Activated T-cell treated with anti-CD3 and anti-CD28 coated beads, Interleukin-2, amount 50 U/mL, for 4 hours (primary cell): ENCODE measurements at places on chromosomes 11 and 22. TPM values are rescaled to one million over a fixed set of nuclear protein-coding genes. Genes with fewer than 3 reads are reported as not detected.

RTN4R gene
- 0.89 TPM for total RNA-seq

TBX10 gene
- not detected for total RNA-seq

SEPTIN5 gene
- 1.1 TPM for total RNA-seq

SLC22A6 gene
- not detected for total RNA-seq

NFAM1 gene
- total RNA-seq, result 0.11 TPM

AMBRA1 gene
- 36.1 TPM for total RNA-seq

KRTAP5-7 gene
- not detected for total RNA-seq

OR5A1 gene
- total RNA-seq, result not detected

ELFN2 gene
- 0.33 TPM for total RNA-seq

ZNF143 gene
- 35.2 TPM for total RNA-seq

CELSR1 gene
- 0.22 TPM for total RNA-seq

NAALADL1 gene
- 8.2 TPM for total RNA-seq

HIPK3 gene
- 34.6 TPM for total RNA-seq

OSBP gene
- total RNA-seq, result 32.5 TPM

RGL4 gene
- 3.3 TPM for total RNA-seq

CCDC134 gene
- 18.4 TPM for total RNA-seq

GRCh38 chr22:23789638-23790037, 2.9 kb downstream of the SMARCB1 start:
- no peak for DNase-seq

DNA sequence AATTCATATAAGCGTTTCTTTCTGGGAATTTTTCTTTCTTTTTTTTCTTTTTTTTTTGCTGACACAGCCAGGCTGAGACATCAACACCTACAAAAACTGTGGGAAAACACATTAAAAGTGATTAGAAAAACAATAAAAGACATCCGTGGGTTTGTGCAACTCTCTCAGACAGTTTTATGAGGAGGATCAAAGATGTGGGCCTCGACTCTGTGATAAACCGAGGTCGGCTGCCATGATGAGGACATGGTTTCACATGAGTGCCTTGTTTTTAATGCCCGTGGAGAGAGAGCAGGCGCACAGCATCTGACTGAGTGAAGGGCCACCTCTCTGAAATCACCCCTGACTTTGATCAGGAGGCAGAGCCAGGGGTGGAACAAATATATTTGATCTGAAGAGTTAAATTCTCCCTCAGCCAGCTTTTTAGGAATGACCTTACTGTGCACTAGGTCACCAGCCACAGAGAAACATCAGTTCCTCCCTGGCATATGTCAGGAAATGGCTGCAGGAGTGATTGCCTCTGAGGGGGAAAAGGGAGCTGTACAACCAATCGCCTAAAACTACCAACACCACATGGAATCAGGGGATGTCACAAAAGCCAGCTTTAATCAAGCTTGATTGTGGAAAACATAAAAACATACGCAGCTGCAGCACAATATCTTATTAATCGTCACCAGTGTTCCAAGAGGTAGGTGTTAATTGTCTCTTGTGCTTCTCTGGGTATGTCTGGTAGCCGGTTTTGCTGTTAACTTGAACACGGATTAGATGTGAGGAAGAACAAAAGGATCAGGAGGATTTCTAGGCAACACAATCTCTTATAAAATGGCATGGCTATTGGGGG, 164.7 kb downstream of the MAML2 start:
- DNase-seq, result no peak

- DNase-seq, result no peak
Observed at GRCh38 chr11:88310246-88310645, 27.3 kb downstream of the CTSC start.

GRCh38 chr11:76313271-76313670, 67.7 kb downstream of the THAP12 start:
- DNase-seq, result no peak

DNA sequence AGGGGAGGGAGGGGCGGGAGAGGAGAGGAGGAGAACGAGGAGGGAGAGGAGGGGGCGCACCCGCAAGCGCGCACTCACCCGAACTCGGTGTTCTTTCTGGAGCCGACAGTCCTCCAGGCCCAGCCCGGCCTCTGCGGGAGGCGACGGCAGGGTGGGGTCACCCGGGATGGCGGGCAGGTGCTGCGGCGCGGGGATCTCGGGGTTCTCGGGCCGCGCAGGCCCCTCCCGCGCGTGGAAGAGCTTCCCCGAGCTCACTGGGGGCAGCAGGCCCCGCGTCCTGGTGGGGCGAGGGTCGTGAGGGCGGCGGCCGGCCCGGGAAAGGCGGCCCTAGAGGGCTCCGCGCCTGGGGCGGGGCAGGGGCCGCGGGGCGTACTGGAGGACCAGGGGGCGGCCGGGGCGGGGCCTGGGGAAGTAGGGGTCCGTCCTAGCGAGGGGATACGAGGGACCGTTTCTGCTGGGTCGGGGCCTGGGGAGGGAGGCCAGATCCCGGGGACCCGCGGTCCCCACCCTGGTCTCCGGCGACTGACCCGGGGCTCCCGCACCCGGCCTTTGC, 5.2 kb downstream of the LMNTD2 start:
- DNase-seq, result no peak

DNA sequence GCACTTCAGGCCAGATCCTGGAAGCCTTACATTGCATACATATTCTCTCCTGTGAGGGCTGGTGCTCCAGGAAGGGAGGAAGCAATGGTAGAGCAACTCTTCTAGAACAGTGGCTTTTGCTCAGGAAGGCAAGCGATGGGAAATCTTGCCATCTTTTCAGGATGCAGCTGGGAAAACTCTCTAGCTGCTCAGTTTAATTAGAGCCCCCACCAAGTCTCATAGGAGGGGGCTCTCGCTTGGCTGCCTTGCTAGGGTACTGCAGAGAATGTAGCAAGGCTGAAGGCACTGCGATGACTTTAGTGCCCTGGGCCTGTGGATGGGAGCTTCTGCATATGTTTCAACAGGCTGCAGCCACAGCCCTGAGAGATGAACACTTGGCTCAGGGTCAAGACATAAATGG, 357.2 kb upstream of the SYN3 start:
- no peak for DNase-seq

- DNase-seq, result no peak
Observed at GRCh38 chr11:109945626-109946321, 147.4 kb upstream of the ZC3H12C start.

DNA sequence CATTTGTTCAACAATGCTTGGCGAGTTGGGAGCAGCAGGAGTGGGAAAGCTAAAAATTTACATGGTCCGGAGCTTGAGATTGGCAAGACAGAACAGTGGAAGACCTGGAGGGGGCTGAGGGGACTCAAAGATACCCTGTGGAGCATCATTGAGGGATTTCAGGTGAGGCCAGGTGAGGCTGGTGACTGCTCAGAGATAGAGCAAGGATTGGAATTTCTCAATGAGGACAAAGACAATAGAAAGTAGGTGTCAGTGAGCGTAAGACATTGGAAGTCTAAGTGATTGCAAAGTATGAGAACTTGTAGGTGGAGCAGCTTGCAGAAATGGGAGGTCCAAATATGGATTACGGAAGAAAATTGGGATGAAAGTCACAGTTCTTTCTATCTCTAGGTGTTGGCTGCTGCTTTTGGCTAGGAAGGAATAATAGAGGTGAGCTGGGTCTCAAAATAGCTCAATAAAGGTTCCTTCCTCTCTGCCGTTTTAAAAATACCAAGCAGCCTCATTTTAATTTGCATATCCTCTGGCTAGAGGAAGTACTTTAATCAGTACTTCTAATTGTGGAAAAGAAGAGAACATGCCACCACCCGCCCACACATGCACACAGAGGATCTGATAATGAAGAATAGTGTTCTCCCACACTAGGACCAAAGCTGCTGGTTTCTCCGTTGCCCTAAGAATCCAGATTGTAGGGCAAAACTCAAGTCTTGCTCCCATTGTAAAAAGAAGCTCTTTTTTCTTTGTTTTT, 41.8 kb upstream of the SORL1-AS1 start:
- DNase-seq, result peak; percentile 47

GRCh38 chr22:20857247-20857643, 1.4 kb downstream of the PI4KA start:
- DNase-seq, result no peak

GRCh38 chr11:109043315-109043714, 378.4 kb downstream of the DDX10 start:
- no peak for DNase-seq

- DNase-seq, result no peak
Observed at GRCh38 chr11:134079317-134079716, 10.4 kb downstream of the JAM3 start.

DNA sequence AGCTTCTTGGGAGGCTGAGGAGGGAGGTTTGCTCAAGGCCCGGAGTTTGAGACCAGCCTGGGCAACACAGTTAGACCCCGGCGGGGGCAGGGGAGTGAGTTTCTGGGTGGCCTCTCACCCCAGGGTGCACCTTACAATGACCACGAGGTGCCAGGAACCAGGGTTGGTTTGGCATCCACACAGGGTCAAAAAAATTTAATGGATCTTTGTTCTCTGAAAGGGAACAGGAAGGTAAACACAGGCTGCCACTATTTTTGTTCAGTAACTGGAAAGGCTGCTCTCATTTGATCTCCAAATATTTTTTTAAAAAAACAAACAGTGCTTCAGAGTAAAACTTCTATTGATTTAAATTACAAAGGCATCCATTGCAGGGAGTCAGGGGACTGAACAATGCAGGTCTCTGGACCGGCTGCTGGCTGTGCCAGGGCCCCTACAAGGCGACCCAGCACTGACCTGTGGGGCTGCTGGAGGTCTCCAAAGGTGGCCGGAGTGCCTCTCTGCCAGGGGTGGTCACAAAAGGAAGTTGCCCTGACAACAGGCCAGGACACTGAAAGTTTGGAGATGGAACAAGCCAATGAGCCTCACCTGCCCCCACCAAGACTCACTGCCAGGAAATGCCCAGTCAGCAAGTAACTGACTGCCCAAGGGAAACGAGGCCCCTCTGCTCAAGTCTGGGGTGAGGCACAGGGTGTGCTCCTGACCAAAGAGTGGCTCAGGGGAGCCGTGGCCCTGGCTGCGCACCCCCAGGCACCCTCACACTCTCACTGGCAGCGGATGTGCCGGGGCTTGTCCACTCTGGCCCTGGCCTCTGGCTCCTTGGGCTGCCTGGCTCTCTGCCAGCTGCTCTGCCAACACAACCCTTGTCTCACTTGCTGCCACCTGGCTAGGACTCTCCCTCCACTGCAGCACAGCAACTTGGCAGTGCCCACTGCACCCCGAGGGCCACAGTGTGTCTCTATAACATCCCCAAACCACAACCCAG, 51.8 kb downstream of the ARFGAP3 start:
- no peak for DNase-seq

GRCh38 chr11:75543806-75544205, 18.1 kb upstream of the GDPD5 start:
- DNase-seq, result no peak

GRCh38 chr11:36333468-36333867, 37.4 kb downstream of the PRR5L start:
- DNase-seq, result no peak

DNA sequence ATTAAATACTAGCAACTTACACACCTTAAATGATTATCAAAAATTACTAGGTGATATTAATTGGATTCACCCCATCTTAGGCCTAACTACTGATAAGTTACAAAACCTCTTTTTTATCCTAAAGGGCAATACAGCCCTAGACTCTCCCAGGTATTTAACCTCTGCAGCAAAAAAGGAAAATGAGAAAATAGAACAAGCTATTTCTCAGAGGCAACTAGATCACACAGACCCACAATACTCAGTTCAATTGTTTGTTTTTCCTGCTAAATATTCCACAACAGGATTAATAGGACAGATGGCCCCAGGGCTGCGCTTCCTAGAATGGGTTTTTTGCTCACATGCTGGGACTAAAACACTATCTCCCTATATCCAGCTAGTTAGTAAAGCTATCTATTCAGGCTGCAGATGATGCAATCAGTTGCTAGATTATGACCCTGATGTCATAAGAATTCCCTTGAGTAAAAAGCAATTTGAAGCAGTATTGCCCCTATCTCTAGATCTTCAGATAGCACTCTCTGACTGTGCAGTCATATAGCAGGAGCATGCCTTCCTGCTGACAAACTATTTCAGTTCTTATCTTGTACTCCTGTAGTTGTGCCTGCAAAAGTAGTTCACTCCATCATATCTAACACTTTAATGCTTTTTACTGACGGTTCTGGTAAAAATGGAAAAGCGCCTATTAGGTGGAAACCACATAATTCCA, 1595.5 kb upstream of the TENM4 start:
- DNase-seq, result no peak

GRCh38 chr11:73321604-73322381, 13.7 kb downstream of the ARHGEF17 start:
- no peak for DNase-seq

GRCh38 chr11:22957786-22958185, 97.5 kb upstream of the CCDC179 start:
- DNase-seq, result no peak

DNA sequence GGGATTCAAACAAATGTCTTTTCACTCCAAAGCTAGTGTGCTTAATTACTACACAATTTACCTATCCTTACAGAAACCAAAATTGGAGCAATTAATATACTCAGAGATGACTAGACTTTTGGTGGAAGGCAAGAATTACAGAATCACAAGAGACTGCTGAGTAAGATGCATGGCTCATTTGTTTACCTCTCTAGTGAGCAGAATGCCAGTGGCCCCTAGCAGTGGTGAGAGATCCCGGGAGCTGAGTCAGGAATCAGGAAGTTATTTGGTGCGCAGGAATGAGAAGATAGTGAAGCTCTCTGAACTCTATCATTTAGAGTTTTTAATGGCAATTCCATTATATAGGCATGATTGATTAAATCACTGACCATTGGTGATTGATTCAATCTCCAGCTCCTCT, 188.9 kb upstream of the SESN3 start:
- DNase-seq, result no peak

DNA sequence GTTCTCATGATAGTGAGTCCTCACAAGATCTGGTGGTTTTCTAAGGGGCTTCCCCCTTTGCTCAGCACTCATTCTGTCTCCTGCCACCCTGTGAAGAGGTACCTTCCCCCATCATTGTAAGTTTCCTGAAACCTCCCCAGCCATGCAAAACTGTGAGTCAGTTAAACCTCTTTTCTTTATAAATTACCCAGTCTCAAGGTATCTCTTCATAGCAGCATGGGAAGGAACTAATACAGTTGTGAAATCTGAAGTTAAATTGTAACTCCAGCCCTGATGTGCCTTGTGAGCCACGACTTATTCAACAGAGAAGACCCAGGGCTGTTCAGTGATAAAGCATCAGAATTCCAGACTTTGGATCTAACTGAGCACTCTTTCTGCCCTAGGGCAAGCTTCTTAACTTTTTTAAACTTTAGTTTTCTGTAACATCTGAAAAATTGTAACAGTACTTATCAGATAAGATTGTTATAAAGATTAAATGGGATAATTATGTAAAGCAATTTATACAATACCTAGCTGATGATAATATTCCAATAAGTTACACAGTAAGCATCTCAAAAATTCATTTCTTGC, 220.0 kb downstream of the TRPC6 start:
- DNase-seq, result no peak

GRCh38 chr11:26072614-26073153, 259.2 kb upstream of the ANO3 start:
- no peak for DNase-seq

- no peak for DNase-seq
Observed at GRCh38 chr11:45144126-45145082, 2.0 kb upstream of the PRDM11 start.

GRCh38 chr11:132601875-132602274, 930.4 kb downstream of the OPCML start:
- DNase-seq, result no peak

- DNase-seq, result no peak
Observed at GRCh38 chr22:23527971-23528740, 51.9 kb downstream of the IGLL1 start.
